Activated CD4-positive, alpha-beta T cell treated with anti-CD3 and anti-CD28 coated beads, Interleukin-2, amount 50 U/mL, for 48 hours (primary cell): ENCODE measurements at places on chromosomes 5 and 9.
A peak's percentile ranks its signal among the peaks of the same experiment; 100 is the strongest.

- DNase-seq, result no peak
Measured at GRCh38 chr5:170228762-170229435, 3.9 kb upstream of the C5orf58 start.

DNA sequence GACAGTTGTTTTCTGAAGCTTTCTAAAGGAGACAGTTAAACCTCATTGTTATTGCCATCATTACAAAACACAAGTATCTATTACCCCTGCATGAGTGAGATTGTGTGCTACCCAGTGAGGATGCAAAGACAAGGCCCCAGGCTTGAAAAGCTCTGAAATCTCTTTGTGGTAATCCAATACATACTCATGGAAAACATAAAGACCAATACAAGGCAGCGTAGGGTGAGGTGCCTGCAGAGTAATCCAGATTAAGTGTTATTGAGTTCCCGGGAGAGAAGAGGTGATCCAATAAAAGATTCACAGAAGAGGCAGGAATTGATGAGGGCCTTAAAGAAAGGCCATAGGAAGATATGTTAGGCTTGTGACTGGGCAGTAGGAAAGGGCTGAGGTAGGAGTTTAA, 150.1 kb downstream of the MEF2C start:
- no peak for DNase-seq

- DNase-seq, result no peak
Measured at GRCh38 chr5:90095292-90096060, 314.1 kb downstream of the CETN3 start.

GRCh38 chr5:137596941-137597340, 97.8 kb upstream of the SPOCK1 start:
- no peak for DNase-seq

DNA sequence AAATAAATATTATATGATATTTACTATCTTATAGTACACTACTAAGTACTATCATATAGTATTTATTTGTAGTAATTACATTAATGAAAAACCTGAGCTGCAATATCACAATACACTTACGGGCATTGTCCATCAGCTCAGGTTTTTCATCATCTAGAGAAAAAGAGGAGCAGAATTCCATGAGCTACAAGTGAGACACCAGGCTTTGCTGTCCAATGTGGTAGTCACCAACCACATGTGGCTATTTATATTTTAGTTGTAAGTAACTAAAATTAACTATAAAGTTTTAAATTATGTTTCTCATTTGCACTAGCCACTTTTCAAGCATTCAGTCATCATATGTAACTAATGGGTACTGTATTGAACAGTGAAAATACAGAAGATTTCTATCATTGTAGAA, 13.8 kb upstream of the NRG2 start:
- DNase-seq, result no peak

- DNase-seq, result peak; percentile 1
Measured at GRCh38 chr9:16133556-16134227, 580.8 kb downstream of the CCDC171 start.
